ENCODE measurements at places on chromosomes 5 and 9.
A peak's percentile ranks its signal among the peaks of the same experiment; 100 is the strongest.

DNA sequence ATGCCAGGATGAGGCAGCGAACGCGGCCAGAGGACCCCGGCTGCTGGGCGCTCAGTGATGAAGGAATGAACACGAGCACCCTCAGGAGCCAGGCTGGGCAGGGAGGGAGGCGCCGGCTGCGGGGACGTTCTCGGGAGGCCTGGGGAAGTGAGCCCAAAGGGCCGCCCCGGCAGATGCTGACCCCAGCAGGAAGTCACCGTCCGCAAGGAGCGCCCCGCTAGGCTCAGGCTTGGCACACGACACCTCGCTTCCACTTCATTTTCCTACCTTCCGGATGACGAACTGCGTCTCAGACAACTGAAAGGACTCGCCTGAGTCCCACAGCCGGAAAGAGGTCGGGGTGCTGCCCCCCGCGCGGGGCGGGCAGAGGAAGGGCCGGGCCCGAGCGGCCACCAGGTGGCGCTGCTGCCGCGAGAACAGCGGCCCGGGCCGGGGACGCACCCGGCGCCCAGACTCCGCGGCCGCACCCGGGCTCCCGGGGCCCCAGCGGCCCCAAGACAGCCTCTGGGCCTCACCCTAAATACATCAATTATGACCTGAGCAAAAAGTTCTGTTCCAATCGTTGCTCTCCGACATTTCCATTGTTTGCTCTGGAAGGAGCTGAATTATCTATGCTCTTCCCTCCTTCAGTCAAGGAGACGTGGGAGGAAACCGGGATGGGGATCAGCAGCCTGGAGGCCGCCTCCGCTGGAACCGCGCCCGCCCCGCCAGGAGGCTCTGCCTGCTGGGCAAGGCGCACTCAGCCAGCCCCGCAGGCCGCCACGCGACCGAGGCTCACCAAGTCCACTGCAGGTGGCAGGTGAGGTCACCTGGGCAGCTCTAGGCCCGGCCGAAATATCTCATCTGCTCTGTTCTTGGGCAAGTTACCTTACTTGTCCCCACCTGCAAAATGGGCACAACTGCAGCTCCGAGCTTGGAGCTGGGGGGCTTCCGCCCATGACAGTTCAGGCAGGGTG is 107.0 kb downstream of the ZNF354C start:
- peak; percentile 33 for DNase-seq

DNA sequence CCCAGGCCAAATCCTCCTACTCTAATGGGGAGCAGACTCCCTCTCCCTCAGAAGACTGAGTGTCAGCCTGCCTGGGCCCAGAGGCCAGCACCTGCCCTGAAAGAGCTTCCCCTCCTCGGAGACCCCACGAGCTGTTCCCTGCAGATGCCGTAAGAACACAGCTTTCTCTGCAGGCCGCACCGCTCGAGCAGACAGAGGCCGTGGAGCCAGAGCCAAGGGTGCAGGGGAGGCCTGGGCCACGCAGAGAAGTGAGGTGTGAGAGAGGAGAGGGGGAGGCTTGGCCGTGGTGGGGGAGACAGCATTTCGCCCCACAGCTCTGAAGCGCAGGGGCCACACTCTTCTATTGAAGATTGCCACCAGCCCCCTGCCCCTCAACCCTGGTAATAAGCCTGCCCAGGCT is 62.8 kb upstream of the GARNL3 start:
- DNase-seq = no peak

DNA sequence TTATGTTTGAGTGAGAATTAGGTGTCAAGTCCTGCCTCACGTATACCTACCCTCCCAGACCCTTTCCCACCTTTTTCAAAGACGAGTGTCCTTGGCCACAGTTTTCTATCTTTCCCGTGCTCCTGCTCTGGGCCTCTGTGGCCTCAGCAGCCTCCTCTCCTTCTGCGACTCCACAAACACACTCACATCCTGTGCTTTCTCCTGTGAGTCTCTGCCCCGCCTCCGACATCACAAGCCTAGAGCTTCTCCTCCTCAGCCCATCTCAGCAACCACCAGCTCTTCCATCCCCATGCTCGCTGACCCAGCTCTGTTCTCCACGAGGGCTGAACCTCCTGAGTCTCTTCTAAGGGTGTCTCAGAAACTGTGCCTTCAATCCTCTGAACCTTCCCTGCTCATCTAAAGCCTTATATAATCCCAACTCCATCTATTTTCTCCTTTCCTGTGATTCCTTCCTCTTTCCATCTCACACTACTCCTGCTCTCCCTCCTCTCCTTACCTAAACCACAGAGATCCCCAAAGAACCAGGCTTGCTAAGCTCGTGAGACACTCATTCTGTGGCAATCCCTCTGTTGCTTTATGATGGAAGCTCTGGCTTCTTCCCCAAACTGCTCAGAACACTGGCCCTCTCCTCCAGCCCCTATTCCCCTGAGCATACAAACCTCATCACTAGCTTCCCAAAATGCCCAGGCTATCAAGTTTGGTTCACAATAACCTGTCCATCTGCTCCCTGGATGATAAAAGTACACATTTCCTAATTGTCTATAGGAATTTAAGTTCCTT is 55.2 kb downstream of the RASEF start:
- no peak for DNase-seq

- no peak for DNase-seq
Measured at GRCh38 chr5:64502196-64502595, 3.6 kb upstream of the RGS7BP start.

GRCh38 chr5:87156631-87157030 is 111.1 kb upstream of the RASA1 start:
- DNase-seq = no peak

- no peak for DNase-seq
Measured at GRCh38 chr9:78786794-78787193, 489.9 kb downstream of the PSAT1 start.
